Liver (tissue), 10 donors: ENCODE measurements at places on chromosomes 6 and 20.

GRCh38 chr6:165767228-165767627, 104.2 kb upstream of the PDE10A start:
- H3K36me3 ChIP-seq, result no peaks in the 10 kb centered on the region
- DNase-seq, result no peak
- H3K4me1 ChIP-seq, result no peaks in the 10 kb centered on the region
- no peaks in the 10 kb centered on the region for H3K27me3 ChIP-seq
- no peak overlapping the region for H3K27ac ChIP-seq

- no peaks in the 10 kb centered on the region for H3K27me3 ChIP-seq
- no peak overlapping the region for H3K4me3 ChIP-seq
- DNase-seq, result no peak
Measured at GRCh38 chr20:8385247-8385646, 253.2 kb downstream of the PLCB1 start.

GRCh38 chr6:163836876-163837690, 422.6 kb downstream of the QKI start:
- no peaks in the 10 kb centered on the region for H3K4me1 ChIP-seq
- no peak overlapping the region for H3K4me3 ChIP-seq

GRCh38 chr6:54193560-54193959, 82.3 kb downstream of the MLIP start:
- H3K27ac ChIP-seq, result no peak overlapping the region
- H3K4me1 ChIP-seq, result peaks cover 3% of the 10 kb centered on the region
- H3K36me3 ChIP-seq, result no peaks in the 10 kb centered on the region
- H3K4me3 ChIP-seq, result no peak overlapping the region
- DNase-seq, result no peak
- no peaks in the 10 kb centered on the region for H3K27me3 ChIP-seq

GRCh38 chr6:119653329-119653728, 303.8 kb upstream of the MAN1A1 start:
- no peak for DNase-seq
- no peak overlapping the region for H3K27ac ChIP-seq
- H3K36me3 ChIP-seq, result no peaks in the 10 kb centered on the region
- no peaks in the 10 kb centered on the region for H3K27me3 ChIP-seq
- H3K4me3 ChIP-seq, result no peak overlapping the region

- no peaks in the 10 kb centered on the region for H3K27me3 ChIP-seq
- no peak overlapping the region for H3K4me3 ChIP-seq
- no peak overlapping the region for H3K27ac ChIP-seq
- no peaks in the 10 kb centered on the region for H3K36me3 ChIP-seq
- no peaks in the 10 kb centered on the region for H3K4me1 ChIP-seq
Measured at GRCh38 chr20:33878583-33878982, 67.4 kb downstream of the CHMP4B start.

- no peaks in the 10 kb centered on the region for H3K36me3 ChIP-seq
- no peak overlapping the region for H3K4me3 ChIP-seq
- DNase-seq, result no peak
Measured at GRCh38 chr6:105765239-105765638, 320.9 kb upstream of the PRDM1 start.

GRCh38 chr6:125792680-125793079, 1.9 kb downstream of the NCOA7 start:
- no peaks in the 10 kb centered on the region for H3K36me3 ChIP-seq
- no peaks in the 10 kb centered on the region for H3K27me3 ChIP-seq
- peaks cover 40% of the 10 kb centered on the region for H3K4me1 ChIP-seq
- no peak overlapping the region for H3K27ac ChIP-seq

GRCh38 chr6:166877906-166878305, 78.4 kb downstream of the RNASET2 start:
- H3K4me1 ChIP-seq, result no peaks in the 10 kb centered on the region
- no peak for DNase-seq
- no peak overlapping the region for H3K4me3 ChIP-seq
- no peaks in the 10 kb centered on the region for H3K36me3 ChIP-seq

GRCh38 chr6:136696783-136697364, 95.4 kb downstream of the MAP3K5 start:
- DNase-seq, result no peak
- H3K27me3 ChIP-seq, result no peaks in the 10 kb centered on the region
- H3K36me3 ChIP-seq, result no peaks in the 10 kb centered on the region

GRCh38 chr20:12372557-12372956, 454.9 kb downstream of the BTBD3 start:
- no peaks in the 10 kb centered on the region for H3K4me1 ChIP-seq
- DNase-seq, result no peak
- no peak overlapping the region for H3K27ac ChIP-seq
- H3K27me3 ChIP-seq, result no peaks in the 10 kb centered on the region

- H3K27ac ChIP-seq, result no peak overlapping the region
- H3K4me3 ChIP-seq, result no peak overlapping the region
- no peaks in the 10 kb centered on the region for H3K4me1 ChIP-seq
- H3K36me3 ChIP-seq, result no peaks in the 10 kb centered on the region
- DNase-seq, result no peak
Measured at GRCh38 chr6:110633731-110634213, 157.4 kb upstream of the SLC22A16 start.

DNA sequence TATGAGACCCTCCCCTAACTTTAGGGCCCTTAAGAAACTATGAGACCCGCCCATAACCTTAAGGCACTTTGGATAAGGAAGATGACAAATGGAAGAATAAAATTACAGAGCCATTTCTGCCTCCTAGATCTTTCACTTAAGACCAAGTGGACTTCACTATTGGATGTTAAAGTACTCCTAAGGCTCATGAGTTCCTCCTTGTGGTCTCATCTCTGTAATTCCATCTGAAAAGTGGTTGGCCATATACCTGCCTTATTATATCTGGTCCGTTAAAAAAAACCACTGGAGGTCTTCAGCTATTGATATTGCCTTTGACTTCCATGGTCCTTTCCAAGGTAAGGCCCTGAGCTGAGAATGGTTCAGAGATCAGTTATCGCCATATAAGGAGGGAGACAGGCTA, 310.3 kb downstream of the EYA4 start:
- H3K27ac ChIP-seq, result no peak overlapping the region
- no peak overlapping the region for H3K4me3 ChIP-seq
- no peaks in the 10 kb centered on the region for H3K4me1 ChIP-seq
- no peaks in the 10 kb centered on the region for H3K36me3 ChIP-seq

GRCh38 chr20:32908334-32909292, 49.9 kb downstream of the EFCAB8 start:
- no peak for DNase-seq
- no peak overlapping the region for H3K27ac ChIP-seq
- H3K4me1 ChIP-seq, result no peaks in the 10 kb centered on the region
- no peak overlapping the region for H3K4me3 ChIP-seq
- H3K27me3 ChIP-seq, result no peaks in the 10 kb centered on the region

DNA sequence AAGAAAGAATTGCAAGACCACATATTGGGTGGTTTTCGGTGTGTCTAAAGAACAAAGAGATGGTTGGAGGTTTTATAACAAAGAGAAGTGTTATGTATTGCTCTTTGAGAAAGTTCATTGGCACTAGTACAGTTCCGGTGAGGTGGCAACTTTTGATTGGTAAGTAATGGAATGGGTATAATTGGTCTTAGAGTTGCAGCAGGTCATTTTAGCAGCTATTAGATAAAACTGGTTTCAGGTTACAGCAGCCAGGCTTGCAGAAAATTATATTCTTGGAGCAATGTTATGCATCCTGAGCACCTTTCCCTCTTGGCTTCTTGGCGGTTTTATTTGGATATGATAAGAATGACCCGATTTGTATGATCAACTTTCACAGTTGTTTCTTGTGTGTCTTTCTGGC, 12.3 kb upstream of the SSTR4 start:
- H3K4me3 ChIP-seq, result no peak overlapping the region
- no peak overlapping the region for H3K27ac ChIP-seq
- no peaks in the 10 kb centered on the region for H3K27me3 ChIP-seq
- no peaks in the 10 kb centered on the region for H3K4me1 ChIP-seq

- H3K4me1 ChIP-seq, result no peaks in the 10 kb centered on the region
- no peaks in the 10 kb centered on the region for H3K36me3 ChIP-seq
Measured at GRCh38 chr6:54595844-54596243, 250.7 kb upstream of the FAM83B start.

DNA sequence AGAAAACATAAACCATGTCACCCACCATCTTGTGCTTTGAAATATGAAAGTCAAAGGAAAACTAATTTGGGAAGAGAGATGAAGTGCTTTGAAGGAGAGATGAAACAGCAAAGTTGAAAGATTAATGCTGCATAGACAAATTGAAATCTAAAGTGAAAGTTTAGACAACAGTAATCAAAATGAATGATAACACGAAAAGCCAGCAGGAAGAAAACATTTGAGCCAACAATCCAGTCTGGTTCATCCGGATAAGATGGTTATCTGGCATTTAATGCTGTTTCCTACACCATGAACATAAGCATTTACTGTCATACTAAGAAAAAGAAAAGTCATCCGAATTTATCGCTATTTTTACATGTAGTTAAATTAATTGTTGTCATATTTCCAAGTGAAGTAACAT, 595 bp downstream of the HAO1 start:
- H3K4me1 ChIP-seq, result no peaks in the 10 kb centered on the region
- peak overlapping the region; percentile 91 for H3K27ac ChIP-seq
- no peaks in the 10 kb centered on the region for H3K36me3 ChIP-seq
- DNase-seq, result no peak

- H3K27ac ChIP-seq, result no peak overlapping the region
- H3K27me3 ChIP-seq, result no peaks in the 10 kb centered on the region
- H3K4me3 ChIP-seq, result no peak overlapping the region
- no peaks in the 10 kb centered on the region for H3K36me3 ChIP-seq
- no peak for DNase-seq
Measured at GRCh38 chr20:21173485-21173884, 47.6 kb downstream of the KIZ start.

DNA sequence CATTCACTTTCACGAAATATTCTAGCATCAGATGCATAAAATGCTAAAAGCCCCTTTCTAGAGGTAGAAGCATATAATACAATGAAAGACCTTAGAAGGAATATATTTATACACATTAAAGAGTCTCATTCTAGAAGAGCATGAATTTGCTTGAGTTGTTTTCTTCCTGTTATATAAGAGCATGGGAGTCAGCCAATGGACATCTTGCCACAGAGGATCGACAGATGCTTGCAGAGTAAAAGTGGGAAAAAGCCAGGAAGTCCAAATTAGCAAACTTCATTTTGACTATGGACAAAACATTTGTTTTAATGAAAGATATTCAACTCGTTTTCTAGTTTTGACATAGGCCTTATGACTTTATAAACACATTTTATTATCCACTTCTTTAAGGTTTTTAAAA, 44.2 kb upstream of the RIPPLY2 start:
- H3K27me3 ChIP-seq, result no peaks in the 10 kb centered on the region
- DNase-seq, result no peak
- H3K4me1 ChIP-seq, result no peaks in the 10 kb centered on the region

DNA sequence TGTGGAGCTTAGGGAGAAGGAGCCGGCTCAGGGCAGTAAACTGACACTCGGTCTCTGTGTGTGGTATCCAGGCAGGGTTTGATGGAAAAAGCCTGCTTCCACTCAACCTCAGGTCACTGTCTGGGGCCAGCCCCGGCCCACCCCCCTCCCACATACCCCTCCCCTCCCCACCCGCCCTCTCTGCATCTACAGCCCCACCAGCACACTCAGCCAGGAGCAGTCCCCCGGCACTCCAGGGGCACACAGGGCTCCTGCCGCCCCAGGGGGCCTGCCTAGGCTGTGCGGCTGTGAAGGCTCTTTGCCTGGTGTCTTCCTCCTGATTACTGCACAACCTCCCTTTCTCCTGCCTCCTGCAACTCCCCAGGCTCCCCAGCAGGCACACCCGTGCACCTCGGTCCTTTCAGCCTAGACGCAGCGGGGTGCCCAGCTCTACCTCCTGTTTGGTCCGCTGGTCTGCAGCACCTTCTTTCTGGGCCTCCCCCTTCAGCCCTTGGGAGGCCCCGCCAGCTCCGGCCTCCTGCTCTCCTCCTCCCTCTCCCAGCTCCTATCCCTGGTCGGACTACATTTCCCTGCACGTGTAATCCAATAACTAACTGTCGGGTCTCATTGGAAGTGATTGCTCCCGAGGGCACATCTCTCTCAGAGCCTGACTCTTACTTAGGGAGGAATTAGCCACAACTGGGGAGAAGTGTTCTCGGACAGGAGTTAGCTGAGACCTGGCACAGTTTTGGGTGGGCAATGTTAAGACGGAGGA, 1.3 kb upstream of the FOXF2 start:
- no peak overlapping the region for H3K27ac ChIP-seq
- DNase-seq, result no peak
- no peaks in the 10 kb centered on the region for H3K36me3 ChIP-seq
- peaks cover 35% of the 10 kb centered on the region for H3K27me3 ChIP-seq

- H3K4me1 ChIP-seq, result no peaks in the 10 kb centered on the region
- H3K4me3 ChIP-seq, result no peak overlapping the region
Measured at GRCh38 chr6:44494011-44494501, 106.5 kb downstream of the CDC5L start.

- H3K4me1 ChIP-seq, result no peaks in the 10 kb centered on the region
- peaks cover 3% of the 10 kb centered on the region for H3K36me3 ChIP-seq
- H3K4me3 ChIP-seq, result no peak overlapping the region
Measured at GRCh38 chr20:16385462-16385861, 187.8 kb downstream of the KIF16B start.

DNA sequence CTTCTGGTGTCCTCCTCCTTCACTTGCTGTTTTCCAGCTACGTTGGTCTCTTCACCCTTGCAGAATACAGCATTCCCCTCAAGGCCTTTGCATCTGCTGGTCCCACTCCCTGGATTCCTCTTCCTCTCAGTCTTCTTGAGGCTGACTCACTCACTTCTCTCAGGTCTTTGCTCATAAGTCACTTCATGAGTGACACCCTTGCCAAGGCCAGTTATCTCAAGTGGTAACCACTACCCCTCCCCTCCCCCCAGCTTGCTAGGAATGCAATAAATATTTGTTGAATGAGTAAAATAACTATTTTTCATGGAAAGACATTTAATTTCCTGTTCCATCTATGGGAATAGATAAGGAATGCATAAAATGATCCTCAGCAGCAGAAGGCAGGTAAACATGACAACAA, 131.7 kb downstream of the PLCB4 start:
- H3K36me3 ChIP-seq, result no peaks in the 10 kb centered on the region
- H3K27ac ChIP-seq, result no peak overlapping the region
- H3K4me3 ChIP-seq, result no peak overlapping the region
- H3K4me1 ChIP-seq, result no peaks in the 10 kb centered on the region

GRCh38 chr6:139439349-139439748, 64.9 kb upstream of the CITED2 start:
- no peaks in the 10 kb centered on the region for H3K4me1 ChIP-seq
- DNase-seq, result no peak
- no peak overlapping the region for H3K27ac ChIP-seq
